ENCODE measurements at places on chromosomes 7 and 10.

GRCh38 chr7:106878748-106879439, 13.8 kb downstream of the PIK3CG start:
- no peak for DNase-seq

DNA sequence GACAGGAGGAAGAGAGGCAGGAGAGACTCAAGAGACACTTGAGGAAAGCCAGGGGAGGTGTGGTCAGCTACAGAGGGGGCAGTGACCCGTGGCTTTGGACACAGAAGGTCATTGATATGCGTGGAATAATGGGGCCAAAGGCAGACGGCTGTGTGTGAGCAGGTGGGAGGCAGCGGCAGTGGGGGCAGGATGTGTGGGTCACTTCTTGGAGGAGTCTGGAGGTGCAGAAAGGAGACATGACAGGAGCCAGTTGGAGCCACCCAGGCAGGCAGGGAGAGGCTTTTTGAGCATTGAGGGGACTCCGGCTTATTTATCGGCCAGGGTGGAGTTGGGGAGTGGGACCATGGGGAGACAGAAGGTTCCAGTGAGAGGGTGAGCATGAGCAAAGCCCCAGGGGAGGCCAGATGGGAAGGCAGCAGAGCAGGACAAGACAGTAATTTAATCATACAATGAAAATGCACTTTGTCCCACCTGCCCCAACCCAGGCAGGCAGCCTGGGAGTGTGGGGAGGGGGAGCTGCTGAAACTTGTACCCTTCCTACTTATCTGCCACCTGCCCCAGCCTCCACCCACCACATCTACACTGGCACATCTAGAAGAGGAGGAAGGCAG, 5.0 kb downstream of the LDB3 start:
- DNase-seq: no peak

GRCh38 chr7:29102558-29103151, 43.7 kb downstream of the CPVL start:
- DNase-seq: peak; percentile 83

DNA sequence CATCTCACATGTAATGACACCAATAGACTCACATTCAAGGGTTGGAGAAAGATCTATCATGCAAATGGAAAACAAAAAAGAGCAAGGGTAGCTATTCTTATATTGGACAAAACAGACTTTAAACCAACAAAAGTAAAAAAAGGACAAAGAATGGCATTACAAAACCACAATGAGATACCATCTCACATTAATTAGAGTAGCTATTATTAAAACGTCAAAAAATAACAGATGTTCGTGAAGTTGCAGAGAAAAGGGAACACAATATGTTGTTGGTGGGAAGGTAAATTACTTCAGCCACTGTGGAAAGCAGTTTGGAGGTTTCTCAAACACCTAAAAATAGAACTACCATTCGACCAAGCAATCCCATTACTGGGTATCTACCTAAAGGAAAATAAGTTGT, 197.0 kb downstream of the SNX13 start:
- no peak for DNase-seq

- no peak for DNase-seq
Observed at GRCh38 chr10:72816565-72816964, 77.0 kb upstream of the OIT3 start.

DNA sequence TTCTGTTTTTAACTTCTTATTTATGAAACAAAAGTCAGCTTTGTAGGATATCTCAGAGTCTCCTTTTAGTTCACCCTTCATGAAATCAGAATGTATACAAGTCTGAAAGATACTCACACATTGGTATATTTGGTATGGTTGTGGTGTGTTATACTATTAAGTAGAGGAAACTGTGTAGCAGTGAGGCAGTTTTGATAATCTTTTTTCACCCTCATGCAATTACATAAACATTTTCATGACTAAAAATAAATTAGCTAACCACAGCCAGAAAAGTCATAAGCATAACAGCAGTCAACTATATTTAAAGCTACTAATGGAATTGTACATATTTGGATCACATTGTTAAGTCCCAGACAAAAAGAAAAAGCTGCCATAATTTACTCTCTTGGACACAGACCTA, 62.1 kb downstream of the FAM185A start:
- DNase-seq: no peak

DNA sequence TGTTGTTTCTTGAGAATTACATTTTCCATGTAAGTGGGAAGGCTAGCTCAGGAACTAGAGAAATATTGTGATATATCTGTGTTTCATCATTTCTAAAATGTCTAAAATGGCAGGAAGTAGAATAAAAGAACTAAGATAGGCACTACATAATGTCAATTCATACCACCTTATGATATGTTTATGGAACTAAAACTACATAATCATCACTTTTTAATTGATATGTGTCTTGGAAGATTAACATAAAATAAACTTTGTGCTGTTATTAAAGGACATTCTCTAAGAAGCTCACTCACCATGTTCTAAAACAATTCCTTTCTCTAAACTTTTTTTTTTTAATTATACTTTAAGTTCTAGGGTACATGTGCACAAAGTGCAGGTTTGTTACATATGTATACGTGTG, 83.5 kb upstream of the TAS2R16 start:
- no peak for DNase-seq

DNA sequence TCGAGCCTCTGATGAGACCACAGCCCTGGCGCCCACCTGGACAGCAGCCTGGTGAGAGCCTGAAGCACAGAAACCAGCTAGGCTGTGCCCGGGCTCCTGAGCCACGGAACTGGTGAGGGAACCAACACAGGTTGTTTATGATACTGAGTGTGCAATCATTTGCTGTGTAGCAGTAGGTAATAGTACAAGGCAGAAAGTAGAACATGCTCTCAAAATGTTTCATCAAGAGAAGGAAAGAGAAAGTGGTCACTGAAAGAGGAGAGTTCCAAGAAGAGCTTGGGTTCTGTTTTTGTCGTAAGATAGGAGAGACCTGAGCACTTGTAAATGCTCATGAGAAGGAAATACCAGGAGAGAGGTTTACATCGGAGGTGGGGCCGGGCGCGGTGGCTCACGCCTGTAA, 208.2 kb downstream of the FAM107B start:
- DNase-seq: no peak

DNA sequence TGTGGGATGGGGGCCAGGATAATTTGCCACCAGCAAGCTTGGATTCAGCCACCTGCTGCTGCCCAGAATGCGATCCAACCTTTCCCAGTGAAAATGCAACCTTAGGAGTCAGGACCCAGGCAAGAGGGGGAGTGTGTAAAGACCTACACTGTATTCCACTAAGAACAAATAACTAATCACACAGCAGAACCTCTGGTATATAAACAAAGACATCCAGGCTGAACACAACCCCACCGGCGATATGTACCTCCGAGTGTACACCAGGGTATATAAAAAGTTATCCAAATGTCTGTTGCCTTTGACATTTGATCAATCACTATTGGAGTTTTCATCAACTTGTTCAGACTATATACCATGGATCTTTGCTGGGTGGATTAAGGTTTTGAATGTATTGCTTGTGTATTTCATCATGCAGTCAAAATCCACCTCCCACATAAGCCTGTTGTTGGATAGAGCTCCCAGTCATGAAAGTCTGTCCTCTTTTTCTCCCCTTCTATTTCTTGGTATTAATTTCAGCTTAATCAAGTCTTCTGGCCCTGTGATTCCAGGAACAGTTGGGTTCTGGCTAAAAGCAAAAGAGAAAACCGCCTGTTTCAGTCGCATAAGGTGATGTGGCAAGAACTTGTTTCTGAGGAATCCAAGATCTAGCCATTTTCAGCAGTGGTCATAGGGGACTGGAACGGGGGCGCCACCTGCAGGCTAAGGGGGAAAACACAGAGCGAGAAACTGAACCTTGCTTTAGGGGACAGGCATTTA, 290.7 kb downstream of the CCDC3 start:
- peak; percentile 85 for DNase-seq

- DNase-seq: no peak
Observed at GRCh38 chr10:85922356-85923129, 444.1 kb downstream of the GRID1 start.

DNA sequence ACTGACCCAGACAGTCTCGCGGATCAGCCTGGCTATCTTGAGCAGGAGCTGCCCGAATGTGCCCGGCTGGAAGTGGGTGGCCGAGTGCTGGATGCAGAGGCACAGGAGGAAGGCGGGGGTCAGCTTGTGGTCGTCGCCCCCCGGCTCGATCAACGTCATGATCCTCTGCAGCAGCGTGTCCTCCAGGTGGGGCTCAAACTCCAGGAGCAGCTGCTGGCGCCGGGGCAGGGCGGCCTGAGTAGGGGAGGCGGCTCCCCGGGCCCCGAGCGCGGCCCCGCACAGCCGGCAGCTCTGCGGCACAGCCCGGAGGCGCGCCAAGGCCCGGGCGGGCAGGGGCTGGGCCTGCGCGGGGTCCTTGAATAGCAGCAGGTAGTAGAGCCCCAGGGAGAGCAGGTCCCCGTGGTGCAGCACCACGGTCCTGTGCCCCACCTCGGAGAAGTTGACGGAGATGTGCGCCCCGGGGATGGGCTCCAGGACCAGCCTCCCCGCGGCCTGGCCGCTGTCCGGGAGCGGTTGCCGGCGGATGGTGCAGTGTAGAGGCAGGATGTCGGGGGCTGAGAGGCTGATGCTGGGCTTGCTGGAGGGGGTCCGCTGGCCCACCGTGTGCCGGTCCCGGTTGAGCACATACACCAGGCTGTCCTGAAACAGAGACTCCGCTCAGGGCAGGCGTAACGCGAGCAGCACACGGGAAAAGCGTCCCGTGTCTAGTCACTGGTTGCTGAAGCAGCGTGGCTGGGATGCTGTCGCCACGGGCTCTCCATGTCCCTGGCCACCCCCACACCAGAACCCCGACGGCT, 27.0 kb downstream of the PAPOLB start:
- no peak for DNase-seq

GRCh38 chr10:82558014-82558607, 683.1 kb downstream of the NRG3 start:
- no peak for DNase-seq

DNA sequence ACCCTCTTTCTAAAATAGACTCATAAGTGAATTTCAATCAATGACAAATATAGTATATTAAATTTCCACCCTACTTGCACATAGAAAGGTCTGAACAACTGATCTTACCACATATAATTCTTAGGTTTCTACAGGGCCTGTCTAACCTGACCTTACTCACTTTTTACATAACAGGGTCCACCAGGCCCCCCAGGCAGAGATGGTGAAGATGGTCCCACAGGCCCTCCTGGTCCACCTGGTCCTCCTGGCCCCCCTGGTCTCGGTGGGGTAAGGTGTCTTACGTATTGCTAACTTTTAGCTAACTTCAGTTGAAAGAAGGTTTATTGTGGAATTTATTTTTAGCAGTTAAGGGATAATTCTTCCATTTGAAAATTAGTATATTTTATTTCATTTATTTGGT, 5.3 kb downstream of the COL1A2 start:
- DNase-seq: no peak

DNA sequence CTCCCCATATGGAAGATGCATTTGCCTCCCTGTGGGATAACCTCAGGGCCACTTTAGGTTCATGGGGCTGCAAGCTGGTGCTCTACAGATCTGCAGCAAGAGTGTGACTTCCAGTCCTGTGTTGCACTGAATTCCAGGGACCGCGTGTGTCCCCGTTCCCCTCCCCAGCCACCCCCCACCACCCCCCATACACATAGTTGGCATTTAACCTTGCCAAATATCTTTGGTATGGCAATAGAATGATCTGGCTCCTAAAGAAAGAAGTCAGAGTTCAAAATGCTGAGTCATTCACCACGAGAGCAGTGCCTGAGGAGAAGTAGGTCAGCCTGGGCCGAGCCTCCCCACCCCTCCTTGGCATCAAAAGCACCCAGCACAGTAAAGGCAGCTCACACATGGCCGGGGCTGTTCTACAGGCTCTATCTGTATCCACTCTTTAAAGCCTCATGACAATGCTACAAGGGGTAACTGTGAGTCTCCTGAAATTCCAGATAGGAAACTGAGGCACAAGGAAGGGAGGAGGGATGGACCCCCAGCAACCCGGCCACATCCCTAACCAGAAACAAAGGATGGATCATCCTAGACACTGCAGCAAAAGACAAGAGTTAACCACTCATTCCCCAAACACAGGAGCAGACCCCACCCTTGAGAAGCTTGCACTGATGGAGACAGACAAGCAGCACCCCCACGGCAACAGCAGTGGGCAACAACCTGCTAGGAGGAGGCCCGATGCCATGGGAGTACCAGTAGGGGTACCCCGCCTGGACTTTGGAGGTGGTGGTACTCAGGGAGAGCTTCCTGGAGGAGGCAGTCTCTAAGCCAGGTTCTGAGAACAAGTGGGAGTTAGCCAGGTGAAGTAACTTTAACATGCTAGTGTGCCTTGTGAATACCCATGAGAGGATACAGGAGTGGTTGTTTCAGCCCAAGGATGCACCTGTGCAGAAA, 70.3 kb upstream of the NANOS1 start:
- DNase-seq: peak; percentile 88

DNA sequence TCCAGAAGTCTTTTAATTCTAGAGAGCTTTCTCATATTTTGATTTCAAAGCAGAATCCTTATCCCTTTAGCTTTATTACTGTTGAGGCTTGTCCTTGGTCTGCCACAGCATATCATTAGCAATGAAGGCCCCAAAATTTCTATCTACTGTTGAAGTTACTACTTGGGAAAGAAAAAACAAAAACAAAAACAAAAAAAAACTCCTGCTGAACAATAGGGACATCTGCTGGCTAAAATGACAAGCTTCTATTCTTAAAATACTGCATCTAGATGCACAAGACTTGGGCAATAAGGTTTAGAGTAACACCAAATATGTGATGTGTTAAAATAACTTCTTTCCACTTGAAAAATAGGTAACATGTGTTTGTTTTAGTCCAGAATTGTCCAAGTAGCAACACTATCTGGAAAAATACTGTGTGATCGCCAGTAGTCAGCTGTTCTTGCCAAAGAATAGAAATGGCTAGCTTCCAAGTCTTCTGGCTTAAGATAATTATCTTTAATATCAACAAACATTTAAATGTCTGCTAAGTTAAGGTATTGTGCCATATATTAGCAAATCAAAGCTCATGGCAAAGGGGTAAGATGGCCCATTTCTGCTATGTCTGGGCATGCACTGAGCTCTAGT, 3.8 kb upstream of the DMTF1 start:
- peak; percentile 46 for DNase-seq

- DNase-seq: no peak
Observed at GRCh38 chr7:77674878-77675277, 21.4 kb upstream of the RSBN1L start.

DNA sequence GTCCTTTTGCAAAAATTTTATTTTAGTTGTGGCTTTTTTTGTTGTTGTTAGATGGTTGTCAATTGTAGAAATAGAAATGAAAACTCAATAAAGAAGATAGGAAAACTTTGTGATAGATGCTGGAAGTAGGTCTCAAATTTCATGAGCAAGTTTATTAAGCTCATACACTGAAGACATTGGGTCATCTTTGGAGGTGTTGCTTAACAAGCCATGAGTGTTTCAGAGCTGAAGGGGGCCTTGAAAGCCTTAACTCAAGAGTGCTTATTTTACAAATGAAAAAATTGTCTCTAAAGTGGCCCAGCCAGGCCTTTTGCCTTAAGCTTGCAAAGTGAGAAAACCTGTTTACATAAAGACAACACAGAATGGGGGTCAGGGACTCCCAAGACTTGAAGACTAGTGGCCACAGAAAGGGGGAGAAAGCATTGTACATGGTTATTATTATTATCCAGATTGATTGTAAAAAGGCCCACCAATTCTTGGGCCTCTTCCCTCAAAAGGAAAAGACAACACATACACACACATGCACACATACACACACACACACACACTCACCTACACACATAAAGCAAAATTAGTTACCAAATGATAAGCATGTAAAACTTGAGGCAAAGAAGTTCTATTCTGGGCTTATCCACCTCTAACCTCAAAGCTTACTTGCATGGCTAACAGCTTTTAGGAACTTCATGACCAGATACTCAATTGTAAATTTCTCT, 49.7 kb upstream of the GLCCI1 start:
- no peak for DNase-seq

All from suppressor macrophage (primary cell).